Gastrocnemius medialis (tissue), 4 donors: ENCODE measurements at places on chromosomes 13 and 19. TPM values are rescaled to one million over a fixed set of nuclear protein-coding genes. Genes with fewer than 3 reads are reported as not detected.

- no peak overlapping the region for H3K27ac ChIP-seq
- no peak for DNase-seq
- H3K4me1 ChIP-seq, result no peaks in the 10 kb centered on the region
- no peaks in the 10 kb centered on the region for H3K27me3 ChIP-seq
Measured at GRCh38 chr13:51761643-51762350, 42.2 kb downstream of the DHRS12 start.

DNA sequence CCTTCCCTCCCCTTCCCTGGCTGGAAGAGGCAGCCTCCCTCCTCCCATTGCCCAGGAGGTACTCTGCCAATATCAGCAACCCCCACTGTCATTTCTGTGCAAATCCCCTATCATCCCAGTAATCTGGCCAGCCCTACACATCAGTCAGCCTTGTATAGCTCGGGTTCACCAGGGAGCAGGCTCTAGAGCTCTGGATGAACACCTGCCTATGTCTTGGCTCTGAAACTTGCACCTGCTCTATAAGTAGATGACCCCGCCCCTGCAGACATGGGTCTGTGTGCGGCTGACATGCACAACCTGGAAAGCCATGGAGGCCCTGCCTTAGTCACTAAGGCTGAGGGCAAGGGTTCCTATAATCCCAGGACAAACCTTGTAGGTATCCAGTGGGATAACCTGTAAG is 1042.9 kb downstream of the UQCRFS1 start:
- DNase-seq, result no peak
- H3K4me1 ChIP-seq, result no peaks in the 10 kb centered on the region
- no peak overlapping the region for H3K4me3 ChIP-seq
- H3K27ac ChIP-seq, result no peak overlapping the region

GRCh38 chr13:43448605-43449336 is 338.0 kb downstream of the ENOX1 start:
- DNase-seq, result no peak
- no peaks in the 10 kb centered on the region for H3K36me3 ChIP-seq
- no peak overlapping the region for H3K4me3 ChIP-seq
- no peaks in the 10 kb centered on the region for H3K27me3 ChIP-seq

GRCh38 chr19:44092108-44092507 is 2.1 kb upstream of the ZNF224 start:
- H3K4me1 ChIP-seq, result peaks cover 7% of the 10 kb centered on the region
- H3K27me3 ChIP-seq, result no peaks in the 10 kb centered on the region
- DNase-seq, result no peak
- peaks cover 19% of the 10 kb centered on the region for H3K36me3 ChIP-seq
- H3K27ac ChIP-seq, result no peak overlapping the region

DNA sequence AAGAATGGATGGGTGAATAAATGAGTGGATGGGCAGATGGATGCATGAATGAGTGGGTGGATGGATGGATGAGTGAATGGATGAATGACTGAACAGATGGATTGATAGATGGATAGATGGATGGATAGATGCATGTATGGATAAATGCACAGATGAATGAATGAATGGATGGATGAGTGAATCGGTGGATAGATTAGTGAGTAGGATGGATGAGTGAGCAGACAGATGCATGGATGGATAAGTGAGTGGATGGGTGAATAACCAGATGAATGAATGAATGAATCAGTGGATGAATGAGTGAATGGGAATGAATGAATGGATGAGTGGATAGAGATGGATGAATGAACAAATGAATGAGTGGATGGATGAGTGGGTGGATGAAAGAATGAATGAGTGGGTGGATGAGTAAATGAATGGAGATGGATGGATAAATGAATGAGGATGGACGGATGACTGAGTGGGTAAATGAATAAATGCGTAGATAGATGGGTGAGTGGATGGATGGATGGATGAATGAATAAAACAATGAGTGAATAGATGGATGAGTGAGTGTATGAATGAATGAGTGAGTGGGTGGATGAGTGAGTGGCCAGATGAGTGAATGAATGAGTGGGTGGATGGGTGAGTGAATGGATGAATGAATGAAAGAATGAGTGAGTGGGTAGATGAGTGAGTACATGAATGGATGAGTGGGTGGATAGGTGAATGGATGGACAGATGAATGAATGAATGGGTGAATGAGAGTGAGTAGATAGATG is 13.0 kb downstream of the GAS6 start:
- H3K36me3 ChIP-seq, result no peaks in the 10 kb centered on the region
- no peak overlapping the region for H3K27ac ChIP-seq
- no peaks in the 10 kb centered on the region for H3K27me3 ChIP-seq
- no peak overlapping the region for H3K4me3 ChIP-seq
- DNase-seq, result no peak

DNA sequence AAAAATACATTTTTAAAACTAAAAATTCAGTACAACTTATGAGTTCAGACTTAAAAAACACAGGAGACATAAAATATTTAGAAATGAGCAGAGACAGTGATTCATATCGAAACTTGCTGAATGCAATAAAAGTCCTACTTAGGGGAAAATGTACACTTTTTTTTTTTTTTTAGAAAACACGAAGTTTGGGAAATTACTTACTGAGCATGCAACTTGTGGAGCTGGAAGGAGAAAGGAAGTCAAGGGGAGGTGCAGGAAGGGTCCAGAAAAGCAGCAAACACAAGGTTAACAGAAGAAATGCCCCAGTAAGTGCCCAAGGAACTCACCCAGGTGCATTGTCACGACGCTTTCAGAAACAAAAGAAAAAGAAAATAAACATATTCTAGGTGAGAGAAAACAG is 18.6 kb upstream of the LAIR1 start:
- no peaks in the 10 kb centered on the region for H3K27me3 ChIP-seq
- H3K36me3 ChIP-seq, result no peaks in the 10 kb centered on the region
- DNase-seq, result no peak
- H3K4me3 ChIP-seq, result no peak overlapping the region
- no peak overlapping the region for H3K27ac ChIP-seq

- H3K4me1 ChIP-seq, result no peaks in the 10 kb centered on the region
- no peak for DNase-seq
- H3K4me3 ChIP-seq, result no peak overlapping the region
- no peaks in the 10 kb centered on the region for H3K36me3 ChIP-seq
- no peaks in the 10 kb centered on the region for H3K27me3 ChIP-seq
- no peak overlapping the region for H3K27ac ChIP-seq
Measured at GRCh38 chr19:58021541-58022282, 12.1 kb upstream of the ZSCAN1 start.

DNA sequence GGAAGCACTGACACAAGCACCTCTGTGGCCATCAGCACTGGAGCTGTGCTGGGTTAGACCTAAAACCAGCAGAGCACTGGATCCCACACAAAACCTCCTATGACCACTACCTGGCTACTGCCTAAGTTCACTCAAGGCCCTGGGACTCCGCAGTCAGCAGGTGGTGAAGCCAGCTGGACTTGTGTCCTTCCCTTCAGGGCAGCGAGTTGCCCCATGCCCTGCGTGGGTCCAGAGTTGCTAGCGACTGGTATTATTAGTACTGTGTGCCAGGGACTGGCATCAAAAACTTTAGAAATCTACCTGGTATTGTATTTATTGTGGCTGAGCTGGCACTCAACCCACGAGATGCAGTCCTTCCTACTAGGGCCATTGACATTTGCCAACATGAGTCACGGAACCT is 6.0 kb downstream of the OR10H4 start:
- H3K27ac ChIP-seq, result no peak overlapping the region
- no peaks in the 10 kb centered on the region for H3K4me1 ChIP-seq
- H3K4me3 ChIP-seq, result no peak overlapping the region

DNA sequence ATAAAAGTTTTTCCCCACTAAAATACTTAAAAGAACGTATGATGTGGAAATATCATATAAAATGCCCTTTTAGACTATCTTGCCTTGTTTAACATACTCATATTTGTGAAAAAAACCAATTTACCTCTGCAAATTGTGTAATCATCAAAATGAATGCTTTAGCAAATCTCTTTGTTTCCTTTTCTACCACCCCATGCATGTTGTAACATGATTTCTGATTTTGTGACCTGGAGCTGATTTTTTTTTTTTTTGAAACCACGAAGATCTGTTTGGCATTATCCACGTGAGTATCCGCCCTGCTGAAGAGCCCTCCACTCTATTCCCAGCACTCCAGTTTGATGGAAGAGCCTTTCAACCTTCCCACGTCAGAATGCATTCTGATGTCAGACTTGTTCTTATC is 245.8 kb upstream of the NBEA start:
- no peak overlapping the region for H3K4me3 ChIP-seq
- no peak overlapping the region for H3K27ac ChIP-seq
- no peaks in the 10 kb centered on the region for H3K27me3 ChIP-seq
- peaks cover 16% of the 10 kb centered on the region for H3K4me1 ChIP-seq

GRCh38 chr13:44298314-44298713 is 75.3 kb upstream of the SERP2 start:
- DNase-seq, result no peak
- H3K4me3 ChIP-seq, result no peak overlapping the region
- H3K4me1 ChIP-seq, result peaks cover 68% of the 10 kb centered on the region
- H3K27me3 ChIP-seq, result no peaks in the 10 kb centered on the region

DNA sequence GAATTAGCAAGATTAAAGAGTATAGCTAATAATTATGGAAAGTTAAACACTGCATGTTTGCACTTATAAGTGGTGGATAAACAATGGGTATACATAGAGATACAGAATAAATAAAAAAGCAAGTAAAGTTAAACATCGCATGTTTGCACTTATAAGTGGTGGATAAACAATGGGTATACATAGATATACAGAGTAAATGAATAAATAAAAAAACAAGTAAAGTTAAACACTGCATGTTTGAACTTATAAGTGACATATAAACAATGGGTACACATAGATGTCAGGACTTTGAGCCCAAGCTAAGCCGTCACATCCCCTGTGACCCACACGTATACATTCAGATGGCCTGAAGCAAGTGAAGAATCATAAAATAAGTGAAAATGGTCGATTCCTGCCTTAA is 1533.3 kb upstream of the SPRY2 start:
- no peak overlapping the region for H3K4me3 ChIP-seq
- no peaks in the 10 kb centered on the region for H3K27me3 ChIP-seq
- no peak for DNase-seq
- no peaks in the 10 kb centered on the region for H3K4me1 ChIP-seq
- no peak overlapping the region for H3K27ac ChIP-seq
- no peaks in the 10 kb centered on the region for H3K36me3 ChIP-seq

GRCh38 chr13:91133941-91134802 is 213.3 kb upstream of the MIR17HG start:
- no peaks in the 10 kb centered on the region for H3K27me3 ChIP-seq
- no peaks in the 10 kb centered on the region for H3K36me3 ChIP-seq
- H3K27ac ChIP-seq, result no peak overlapping the region
- no peak overlapping the region for H3K4me3 ChIP-seq

DNA sequence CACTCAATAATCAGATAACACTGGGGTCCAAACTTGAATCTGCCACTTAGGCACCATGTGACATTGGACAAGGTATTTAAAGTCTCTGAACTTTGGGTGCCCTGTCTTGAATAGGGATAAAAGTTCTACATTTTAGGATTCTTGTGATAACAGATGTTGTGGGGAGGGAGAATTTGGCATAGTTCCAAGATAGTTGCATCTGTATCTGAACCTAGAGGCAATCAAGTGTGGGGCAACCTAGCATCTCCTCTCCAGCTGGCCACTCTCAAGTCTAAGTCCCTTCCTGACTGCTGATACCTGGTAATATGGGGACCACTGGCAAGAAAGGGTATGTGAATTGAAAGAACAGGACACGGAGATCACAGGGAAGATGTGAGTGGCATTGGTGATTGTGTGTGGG is 256.1 kb downstream of the FOXO1 start:
- H3K36me3 ChIP-seq, result no peaks in the 10 kb centered on the region
- H3K4me3 ChIP-seq, result no peak overlapping the region
- H3K27me3 ChIP-seq, result no peaks in the 10 kb centered on the region
- peaks cover 21% of the 10 kb centered on the region for H3K4me1 ChIP-seq
- no peak overlapping the region for H3K27ac ChIP-seq
- DNase-seq, result no peak

GRCh38 chr19:49492573-49493405 is 3.4 kb upstream of the RPS11 start:
- DNase-seq, result no peak
- H3K4me3 ChIP-seq, result no peak overlapping the region

DNA sequence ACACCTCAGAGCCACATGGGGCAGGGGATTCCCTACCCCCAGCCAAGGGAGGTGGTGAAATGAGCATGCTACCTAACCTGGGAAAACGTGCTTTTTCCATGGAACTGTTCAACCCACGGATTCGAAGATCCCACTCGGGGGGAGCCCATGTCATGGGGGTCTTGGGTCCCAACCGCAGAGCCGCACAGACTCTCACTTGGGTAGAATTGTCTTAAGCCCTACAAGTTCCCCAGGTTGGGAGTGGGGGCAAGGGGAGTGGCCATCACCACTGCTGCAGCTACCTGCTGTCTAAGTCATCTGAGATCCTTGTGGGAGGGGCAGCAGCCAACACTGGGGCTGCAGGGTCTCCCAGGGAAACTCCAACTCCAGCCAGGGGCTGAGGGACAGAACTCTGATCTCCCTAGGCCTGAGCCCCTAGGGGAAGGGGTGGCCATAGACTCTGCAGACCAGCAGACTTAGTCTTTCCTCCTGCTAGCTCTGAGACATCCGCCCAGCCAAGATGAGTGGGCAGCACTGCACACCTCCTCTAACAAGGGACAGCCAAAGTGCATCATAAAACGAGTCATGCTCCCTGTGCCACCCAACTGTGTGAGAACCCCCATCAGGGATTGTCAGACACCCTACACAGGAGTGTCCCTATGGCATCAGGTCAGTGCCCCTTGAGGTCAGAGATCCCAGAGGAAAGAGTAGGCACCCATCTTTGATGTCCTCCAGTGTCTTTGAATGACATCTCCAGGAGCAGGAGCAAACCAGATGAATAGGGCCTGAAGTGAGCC is 610.4 kb upstream of the SLITRK6 start:
- H3K4me1 ChIP-seq, result no peaks in the 10 kb centered on the region
- no peak for DNase-seq
- no peak overlapping the region for H3K27ac ChIP-seq
- no peaks in the 10 kb centered on the region for H3K36me3 ChIP-seq
- no peaks in the 10 kb centered on the region for H3K27me3 ChIP-seq

- H3K27me3 ChIP-seq, result peaks cover 99% of the 10 kb centered on the region
- no peaks in the 10 kb centered on the region for H3K36me3 ChIP-seq
- H3K4me3 ChIP-seq, result no peak overlapping the region
- peaks cover 27% of the 10 kb centered on the region for H3K4me1 ChIP-seq
Measured at GRCh38 chr13:99960663-99961311, 10.8 kb downstream of the ZIC5 start.

The ZNF878 gene
- total RNA-seq, result not detected

The NLRP11 gene
- total RNA-seq, result not detected

The ZNF426 gene
- total RNA-seq, result 4.8 TPM

The KIR3DL2 gene
- total RNA-seq, result not detected

The DMKN gene
- total RNA-seq, result not detected

The MBD3L2 gene
- not detected for total RNA-seq

The TTYH1 gene
- 0.41 TPM for total RNA-seq

The TMEM272 gene
- 0.41 TPM for total RNA-seq

The OR7D2 gene
- 0.19 TPM for total RNA-seq

The ZNF738 gene
- total RNA-seq, result not detected
